Left ventricle myocardium superior (tissue), 1 donor: ENCODE measurements at places on chromosomes 11 and 22.

DNA sequence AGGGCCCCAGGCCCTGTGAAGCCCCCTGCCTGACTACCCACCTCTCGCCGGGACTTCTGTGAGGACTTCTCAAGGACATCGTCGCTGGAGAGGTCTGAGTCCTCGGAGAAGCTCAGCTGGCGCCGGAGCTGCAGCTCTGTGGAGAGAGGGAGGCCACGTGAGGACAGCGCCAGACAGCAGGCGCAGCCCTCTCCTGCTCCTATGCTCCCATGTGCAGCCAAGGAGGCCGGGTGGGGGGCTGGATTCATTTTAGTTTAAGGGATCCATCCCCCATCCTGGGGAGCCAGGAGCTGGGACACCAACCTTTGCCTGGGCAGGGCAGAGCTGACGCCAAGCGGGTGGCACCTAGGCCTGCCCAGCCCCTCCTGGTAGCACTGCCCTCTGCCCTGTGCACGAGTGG is 42.4 kb upstream of the BID start:
- no peak for DNase-seq

DNA sequence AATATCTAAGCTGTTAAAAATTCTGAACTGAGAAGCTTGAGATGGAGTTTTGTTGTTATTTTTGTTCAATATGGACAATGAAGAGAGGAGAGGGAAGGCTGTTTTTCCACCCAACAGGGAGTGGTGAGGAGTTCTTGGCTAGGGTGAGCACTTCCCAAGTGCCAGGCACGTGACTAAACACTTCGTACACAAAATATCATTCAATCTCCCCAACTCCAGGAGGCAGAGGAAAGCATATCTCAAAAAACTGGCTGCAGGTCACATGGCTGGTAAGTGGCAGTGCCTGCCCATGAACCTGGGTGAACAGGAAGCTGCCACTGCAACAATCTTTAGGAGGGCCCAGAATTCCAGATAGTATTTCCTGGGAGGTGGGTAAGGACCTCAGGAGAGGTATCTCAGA is 11.6 kb downstream of the ELF5 start:
- DNase-seq = no peak

GRCh38 chr22:19520566-19521305 is 3.5 kb downstream of the CLDN5 start:
- no peak for DNase-seq

DNA sequence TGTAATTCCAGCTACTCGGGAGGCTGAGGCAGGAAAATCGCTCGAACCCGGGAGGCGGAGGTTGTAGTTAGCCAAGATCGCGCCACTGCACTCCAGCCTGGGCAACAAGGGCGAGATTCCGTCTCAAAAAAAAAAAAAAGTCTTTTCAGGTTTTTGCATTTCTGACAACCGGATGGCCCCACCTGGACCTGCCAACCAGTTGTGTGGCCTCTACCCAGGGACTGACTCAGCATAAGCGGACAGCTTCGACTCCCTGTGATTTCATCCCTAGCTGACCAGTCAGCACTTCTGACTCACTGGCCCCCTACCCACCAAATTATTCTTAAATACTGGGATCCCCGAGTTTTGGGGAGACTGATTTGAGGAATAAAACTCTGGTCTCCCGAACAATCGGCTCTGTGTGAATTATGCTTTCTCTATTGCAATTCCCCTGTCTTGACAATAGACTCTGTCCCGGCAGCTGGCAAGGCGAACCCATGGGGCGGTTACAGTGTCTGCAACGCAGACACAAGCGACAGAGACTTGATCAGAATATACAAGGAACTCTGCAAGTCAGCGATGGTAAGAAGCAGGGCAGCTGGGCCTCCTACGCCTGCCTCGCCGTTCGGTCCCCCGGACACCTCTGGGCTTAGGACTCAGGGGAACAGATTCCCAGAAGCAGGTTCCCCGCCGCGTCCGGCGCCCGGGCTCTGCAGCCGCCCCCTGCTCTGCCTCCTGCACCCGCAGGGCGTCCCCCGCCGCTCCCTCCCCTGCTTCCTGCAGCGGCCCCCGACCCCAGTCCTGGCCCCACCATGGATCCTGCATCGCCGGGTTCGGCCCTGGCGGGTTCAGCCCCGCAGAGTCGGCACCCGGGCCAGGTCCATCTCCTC is 741 bp upstream of the TALDO1 start:
- DNase-seq = no peak

GRCh38 chr11:104165014-104165413 is 1.1 kb upstream of the PDGFD start:
- DNase-seq = no peak

DNA sequence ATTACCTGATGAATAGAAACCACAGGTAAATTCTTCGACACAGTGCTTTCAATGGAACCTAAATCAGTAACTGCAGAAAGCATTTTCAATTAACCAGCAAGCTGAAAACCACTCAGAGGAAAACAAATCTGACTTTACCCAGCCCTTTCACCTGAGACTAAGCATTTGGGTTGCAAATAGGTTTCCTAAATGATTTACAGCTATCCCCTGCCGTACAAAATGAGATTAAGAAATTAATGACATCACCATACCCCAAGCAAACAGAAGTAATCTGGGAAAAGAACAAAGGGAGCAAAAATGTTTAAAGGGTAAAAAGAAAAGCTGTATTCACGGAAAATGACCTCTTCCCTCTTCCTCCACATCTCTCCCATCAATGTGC is 584 bp downstream of the NOX4 start:
- DNase-seq = no peak

DNA sequence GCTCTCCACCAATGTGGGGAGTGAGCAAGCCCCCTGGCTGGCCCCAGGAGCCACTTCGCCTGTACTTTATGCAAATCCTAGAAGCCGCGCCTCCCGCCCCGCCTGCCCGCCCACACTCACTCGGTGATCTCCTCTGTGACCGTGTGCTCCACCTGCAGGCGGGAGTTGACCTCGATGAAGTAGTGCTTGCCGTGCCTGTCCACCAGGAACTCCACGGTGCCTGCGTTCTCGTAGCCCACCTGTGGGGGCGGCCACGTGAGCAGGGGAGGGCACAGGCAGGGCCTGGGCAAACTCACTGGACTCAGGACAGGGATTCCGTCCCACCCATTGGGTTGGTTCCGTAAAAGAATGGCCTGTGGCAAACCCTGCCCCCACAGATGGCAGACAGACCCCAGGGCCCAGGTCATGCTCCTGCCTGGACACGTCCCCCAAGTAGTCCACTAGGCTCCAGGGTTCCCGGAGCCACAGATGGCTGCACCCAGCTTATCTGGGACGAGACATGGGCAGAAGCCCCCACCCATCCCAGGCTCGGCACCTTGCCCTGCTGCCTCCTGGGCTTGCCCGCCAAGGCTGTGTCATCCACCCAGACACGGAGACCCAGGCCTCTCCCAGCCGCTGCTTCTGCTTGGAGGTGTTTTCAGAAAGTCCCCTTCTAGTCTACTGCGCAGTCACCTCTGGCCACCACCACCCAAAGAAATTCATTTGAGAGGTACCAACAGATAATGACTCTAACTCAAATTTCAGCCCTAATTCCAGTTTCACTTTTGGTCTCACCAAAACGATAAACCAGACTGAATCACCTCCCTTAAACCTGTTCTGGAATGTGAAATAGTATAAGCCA is 12.1 kb downstream of the LRFN4 start:
- peak; percentile 58 for DNase-seq

DNA sequence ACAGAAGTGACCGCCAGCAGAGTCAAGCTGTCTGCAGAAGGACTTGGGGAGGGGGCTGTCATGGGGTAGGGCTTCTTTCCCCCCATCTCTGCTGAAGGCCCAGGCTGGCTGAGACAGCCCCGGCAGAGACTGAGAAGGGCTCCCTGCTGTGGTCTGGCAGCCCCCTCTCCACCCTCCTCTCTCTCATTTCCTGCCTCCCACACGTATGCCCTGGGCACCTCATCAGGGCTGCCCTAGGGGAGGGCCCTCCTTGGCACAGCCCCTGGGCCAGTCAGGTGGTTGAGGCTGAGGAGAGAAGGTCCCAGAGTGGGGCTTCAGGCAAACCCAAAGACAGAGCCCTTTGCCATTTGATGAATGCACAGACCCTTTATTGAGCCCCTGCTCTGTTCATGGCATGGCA is 3.6 kb downstream of the RASD2 start:
- no peak for DNase-seq

DNA sequence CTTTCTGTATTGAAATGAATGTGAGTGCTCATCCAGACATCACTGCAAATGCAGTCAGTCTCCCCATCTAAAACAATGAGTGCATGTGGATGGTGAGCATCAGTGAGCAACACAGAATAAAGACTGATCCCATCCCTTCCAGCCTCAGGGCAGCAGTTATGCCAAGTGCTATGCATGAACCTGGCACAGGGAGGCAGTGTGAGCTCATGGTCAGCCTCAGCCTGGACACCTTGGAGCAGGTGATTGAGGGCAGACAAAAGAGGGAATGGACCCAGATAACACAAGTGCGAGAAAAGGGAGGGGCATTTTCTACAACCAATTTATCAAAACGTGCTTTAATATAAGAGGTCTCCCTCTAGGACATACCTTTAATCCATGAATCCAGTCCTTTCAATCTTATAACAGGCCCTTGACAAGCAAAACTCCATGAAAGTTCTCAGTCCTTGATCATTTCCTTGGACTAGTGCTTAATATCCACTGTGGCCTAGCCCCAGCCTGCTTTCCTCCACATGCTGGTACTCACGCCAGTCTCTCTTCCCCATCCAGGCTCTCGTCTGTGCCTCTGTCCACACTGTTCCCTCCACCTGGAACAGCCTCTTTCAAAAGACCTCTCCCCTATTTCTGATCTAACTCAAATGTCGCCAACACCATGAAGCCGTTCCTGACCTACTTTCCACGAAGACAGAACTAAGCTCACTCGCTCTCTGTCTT is 50.5 kb upstream of the LRRC55 start:
- DNase-seq = peak; percentile 38

GRCh38 chr11:119015054-119015611 is 3.0 kb downstream of the RPS25 start:
- DNase-seq = no peak

GRCh38 chr22:47599753-47600152 is 837.3 kb downstream of the TBC1D22A start:
- DNase-seq = no peak

DNA sequence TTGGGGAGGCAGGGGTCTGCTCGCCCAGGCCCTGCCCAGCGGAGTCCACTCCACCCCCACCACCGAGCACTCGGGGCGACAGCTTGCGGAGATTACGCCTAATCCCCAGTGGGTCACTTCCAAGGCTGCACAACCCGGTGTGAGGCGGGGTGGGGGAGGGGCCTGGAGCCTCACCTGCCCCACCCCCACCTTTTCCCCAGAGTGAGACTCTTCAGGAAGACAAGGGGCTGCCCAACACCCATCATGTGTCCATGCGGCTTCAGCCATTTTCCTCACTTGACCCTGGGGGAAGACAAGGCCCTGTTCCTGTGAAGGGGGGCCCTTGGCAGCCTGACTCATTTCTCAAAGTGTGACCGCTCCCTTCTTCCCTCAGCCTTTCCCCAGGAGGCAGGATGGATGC is 12.5 kb downstream of the SYNGR1 start:
- DNase-seq = no peak

DNA sequence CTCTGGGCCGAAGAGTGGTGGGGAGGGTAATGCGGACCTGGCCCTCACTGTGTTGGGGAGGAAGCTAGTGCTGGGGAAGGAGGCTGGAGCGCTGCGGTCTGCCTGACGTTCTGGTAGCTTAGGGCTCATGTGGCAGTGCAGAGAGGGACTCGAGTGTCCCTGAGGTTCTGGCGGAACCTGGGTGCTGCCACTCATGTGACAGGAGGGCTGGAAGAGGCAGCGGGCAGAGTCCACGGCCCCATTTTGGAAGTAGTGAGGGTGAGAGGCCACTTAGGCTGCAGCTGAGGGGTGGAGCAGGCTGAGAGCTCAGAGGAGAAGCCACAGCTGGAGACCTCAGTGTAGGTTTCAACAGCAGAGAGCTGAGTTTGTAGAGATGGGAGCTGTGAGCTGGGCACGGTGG is 16.2 kb upstream of the TRMU start:
- DNase-seq = peak; percentile 10

DNA sequence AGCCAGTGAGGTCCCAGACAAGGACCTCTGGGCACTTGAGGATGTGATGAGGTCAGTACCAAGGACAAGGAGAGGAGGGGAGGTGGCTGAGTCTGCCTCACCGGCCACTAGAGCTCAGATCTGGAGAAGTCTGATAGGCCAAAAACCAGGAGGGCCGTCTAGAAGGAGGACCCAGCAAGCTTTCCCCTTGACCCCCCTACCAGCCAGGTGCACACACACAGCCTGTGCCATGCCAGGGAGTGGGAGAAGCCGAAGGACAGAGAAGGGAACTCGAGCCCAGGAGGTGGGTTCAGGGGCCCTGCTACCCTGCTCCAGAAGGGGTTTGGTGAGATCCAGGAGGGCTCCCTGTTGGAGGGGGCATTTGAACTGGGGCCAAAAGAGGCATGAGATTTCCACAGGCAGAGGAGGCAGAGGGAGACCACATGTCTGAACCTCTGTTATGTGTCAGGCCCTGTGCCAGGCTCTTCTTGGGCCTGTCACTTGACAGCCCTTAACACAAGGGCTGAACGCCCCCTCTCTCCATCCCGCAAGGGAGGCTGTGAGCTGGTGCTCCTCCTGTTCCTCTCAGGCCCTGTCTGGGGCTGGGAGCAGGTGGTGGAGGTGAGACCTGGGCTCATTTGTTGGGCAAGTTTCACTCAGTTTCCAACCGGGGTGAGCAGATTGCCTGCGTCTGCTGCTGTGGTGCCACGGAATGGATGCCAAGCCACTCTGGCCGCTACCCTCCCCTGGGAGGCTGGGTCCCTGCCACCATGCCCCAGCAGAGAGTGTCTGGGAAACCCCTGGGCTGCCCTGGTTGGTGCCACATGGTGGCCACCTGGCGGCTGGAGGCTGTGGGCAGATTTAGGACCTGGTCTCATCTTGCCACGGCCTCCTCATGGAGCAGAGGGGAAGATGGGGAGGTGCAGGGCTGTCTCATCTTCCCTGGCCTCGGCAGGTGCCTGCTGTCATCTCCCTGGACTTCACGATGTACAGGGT is 65.2 kb downstream of the MPPED1 start:
- DNase-seq = no peak
